ENCODE measurements at places on chromosomes 5 and 9.

DNA sequence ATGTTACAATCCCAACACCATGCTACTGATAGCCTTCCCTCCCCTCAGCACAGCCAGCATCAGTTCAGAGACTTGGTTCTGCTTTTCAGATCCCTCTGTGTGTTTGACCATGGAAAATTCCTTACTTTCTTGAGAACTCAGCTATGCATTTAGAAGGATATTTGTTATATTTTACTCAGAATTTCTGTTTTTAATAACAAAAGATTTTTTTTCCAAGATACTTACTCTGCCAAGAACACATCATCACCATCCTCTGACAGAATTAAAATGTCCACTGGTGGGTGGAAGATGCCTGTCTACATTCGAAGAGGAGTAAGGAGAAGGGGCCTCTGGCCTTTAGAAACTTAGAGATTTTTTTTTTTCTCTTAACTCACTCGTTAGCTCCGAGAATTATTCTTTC, 56.1 kb upstream of the CKMT2 start:
- DNase-seq, result no peak

- DNase-seq, result no peak
Observed at GRCh38 chr5:166286832-166287231, 2004.6 kb upstream of the WWC1 start.

GRCh38 chr5:135565725-135566421, 12.9 kb downstream of the CXCL14 start:
- peak; percentile 57 for DNase-seq

GRCh38 chr9:70052768-70053167, 9.1 kb downstream of the MAMDC2 start:
- DNase-seq, result no peak

DNA sequence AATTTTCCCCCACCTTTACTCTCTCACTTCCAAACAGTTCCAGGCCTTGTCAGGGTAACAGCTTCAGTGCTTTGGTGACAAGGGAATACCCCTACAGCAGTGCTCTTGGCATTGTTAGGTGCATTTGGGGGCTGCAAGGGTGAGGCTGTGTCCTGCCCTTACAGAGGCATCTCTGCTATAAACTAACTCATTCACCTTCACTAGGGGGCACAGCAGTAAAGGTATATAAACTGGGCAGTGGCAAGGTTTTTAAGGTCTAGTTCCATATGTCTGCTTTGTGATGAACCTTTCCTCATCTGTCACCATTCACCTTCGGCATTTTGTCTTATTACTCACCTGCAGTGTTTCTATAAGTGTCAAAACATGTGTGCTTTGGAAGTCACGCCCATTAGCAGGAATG, 79.1 kb upstream of the GPR151 start:
- no peak for DNase-seq

DNA sequence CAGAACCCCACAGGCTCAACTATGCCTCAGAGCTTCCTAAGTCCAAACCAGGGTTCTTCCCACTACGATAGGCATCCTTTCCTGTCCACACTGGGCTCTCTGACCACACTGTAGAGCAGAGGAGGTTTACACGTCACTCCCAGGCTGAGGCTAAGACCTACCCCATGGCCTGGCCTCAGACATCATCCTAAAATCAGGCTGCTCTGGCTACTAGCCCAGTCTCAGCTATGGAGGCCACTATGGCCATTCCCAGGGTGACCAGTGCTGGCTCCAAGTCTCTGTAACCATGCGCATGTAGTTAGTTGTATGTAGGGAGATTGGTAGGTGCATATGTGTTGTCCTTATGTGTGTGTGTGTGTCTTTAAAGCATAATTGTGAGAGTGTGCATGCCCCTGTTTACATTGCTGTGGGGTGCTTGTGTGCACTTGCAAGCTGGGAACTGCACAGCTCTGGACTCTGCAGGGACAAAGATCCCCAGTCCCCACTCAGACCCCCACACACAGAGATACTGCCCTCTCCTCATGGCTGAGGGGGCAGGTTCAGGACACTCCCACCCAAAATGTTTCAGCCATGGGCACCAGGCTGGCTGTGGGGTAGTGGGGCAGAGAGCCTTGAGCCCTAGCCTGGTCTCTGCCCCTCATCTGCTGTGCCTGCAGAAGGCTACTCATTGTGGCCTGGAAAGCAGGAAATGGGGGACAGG, 12.3 kb downstream of the PDLIM4 start:
- no peak for DNase-seq

GRCh38 chr5:135016861-135017290, 17.2 kb downstream of the PITX1 start:
- no peak for DNase-seq

DNA sequence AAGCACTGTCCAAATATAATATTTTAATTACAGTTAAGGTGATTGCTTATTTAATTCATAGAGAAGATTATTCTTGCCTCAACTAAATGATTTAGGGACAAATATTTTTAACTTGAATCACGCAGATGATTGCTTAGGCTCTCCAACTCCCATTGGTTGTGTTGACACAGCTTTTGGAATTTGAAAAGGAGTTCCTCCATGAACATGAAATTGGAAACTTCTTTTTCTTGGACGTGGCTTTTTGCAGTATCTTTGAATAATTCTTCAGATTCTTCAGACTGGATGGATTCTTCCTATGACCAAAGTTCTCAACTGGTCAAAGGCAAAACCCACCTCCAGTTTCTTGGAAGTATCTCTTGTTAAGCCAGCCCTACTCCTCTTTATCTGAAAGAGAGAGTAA, 456.4 kb upstream of the KLF4 start:
- no peak for DNase-seq

GRCh38 chr5:65823845-65824445, 101.9 kb downstream of the NLN start:
- DNase-seq, result no peak
